ENCODE measurements at places on chromosomes 11 and 22.

DNA sequence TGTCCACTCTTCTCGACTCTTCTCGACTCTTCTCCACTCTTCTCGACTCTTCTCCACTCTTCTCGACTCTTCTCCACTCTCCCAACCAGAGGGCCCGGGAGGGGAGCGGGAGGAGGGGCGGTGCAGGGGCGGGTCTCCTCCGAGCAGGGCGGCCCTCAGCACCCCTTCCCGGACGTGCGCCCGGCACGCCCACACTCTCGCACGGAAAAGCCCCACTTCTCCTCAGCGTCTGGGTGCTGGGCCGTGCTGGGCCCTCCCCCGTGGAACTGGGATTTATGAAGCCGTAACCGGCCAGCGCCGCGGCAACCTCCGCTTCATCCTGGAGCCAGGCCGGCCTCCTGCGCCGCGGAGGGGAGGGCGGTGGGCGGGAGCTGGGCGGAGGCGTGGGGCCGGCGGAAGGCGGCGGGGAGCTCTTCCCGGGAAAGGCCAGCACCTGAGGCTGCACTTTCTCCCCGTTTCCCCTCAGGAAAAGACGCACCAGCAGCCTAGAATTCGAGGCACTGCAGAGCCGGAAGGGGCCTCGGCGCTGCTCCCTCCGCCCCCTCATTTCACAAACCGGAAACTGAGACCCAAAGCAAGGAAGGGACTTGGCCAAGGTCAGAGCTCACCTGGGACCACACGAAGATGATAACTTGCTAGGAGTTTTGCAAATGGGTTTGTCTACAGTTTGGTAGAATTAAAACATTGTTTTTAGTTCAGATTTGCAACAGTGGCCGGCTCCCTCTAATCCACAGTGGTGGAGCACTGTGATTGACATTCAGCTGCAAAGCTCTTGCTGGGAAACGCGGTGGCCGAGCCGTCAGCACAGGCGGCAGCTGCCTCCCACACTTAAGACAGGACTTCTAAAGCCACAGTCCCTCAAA lies 31.6 kb upstream of the JAM3 start:
- DNase-seq, result peak; percentile 41

DNA sequence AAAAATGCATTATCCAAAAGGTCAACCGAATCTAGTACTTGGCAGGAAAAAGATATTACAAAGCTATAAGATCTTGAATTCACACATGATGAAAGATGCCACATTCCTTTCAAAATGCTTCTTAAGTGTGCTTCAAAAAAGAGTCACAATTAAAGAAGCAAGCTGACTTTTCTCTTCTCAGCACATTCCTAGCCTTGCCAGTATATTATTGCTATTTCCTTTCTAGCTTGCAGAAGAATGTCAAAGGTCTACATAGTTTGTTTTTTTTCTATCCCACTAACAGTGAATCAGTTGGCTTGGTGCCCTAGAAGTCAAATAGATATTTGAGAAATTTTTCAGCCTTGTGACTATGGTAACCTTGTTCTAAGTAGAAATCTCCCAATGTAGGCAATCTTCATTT lies 56.8 kb downstream of the GUCY1A2 start:
- no peak for DNase-seq

DNA sequence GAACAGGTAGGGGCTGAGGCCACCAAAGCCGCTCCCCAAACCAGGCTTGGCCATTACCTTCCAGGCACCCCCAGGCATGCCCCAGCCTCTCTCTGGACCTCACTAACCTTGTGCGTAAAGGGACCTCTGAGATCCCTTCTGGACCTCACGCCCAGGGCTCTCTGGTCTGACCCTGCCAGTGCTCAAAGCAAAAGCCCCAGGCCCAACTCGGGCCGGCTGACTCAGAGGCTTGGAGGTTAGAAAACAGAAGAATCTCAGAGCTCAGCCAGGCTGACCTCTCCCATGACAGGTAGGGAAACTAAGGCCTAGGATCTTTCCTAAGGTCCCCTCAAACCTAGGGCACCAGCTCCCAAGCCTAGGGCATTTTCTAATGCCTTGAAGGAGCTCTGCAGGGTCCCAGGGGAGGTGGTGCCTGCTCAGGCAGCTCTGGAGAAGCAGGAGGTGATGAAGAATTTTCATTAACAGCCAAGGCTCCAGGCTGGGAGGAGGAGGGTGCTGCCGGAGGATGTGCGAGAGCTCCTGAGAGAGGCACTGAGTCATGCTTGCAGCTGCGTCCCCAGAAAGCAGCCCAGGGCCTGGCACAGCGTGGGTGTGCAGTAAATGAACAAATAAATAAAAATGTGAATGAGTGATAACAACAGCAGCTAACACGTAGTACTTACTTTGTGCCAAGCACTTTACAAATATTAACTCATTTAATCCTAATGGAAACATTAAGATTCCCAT lies 25.6 kb downstream of the ARRB1 start:
- no peak for DNase-seq

GRCh38 chr11:128324531-128325141 lies 262.7 kb downstream of the ETS1 start:
- DNase-seq, result no peak

GRCh38 chr22:29838599-29838956 lies 504 bp upstream of the ASCC2 start:
- no peak for DNase-seq

DNA sequence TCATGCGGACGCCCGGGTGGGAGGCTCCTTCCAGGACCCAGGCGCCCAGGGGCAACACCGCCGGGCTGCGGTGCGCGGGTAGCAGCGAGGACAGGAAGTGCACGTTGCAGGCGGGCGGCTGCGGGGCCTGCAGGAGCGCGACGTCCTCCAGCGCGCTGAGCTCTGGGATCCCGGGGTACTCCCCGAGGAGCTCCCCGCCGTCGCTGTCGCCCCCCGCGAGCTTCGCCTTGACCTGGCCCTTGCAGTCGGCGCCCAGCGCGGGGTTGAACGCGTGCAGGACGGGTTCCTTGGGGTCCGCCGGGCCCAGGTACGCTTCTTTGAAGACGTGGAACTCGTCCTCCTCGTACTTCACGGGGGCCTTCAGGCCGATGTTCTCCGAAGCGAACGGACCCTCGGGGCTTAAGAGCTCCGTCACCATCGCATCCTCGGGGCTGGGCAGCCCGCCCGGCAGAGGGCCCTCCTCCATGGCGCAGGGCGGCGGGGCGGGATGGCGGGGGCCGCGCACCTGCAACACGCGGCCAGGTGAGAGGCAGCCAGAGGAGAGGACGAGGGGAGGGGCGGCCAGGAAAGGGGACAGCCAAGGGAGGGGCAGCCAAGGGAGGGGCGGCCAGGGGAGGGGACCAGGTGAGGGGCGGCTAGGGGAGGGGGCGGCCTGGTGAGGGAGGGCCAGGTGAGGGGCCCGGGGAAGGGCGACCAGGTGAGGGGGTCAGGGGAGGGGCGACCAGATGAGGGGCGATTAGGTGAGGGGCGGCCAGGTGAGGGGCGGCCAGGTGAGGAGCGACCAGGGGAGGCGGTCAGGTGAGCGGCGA lies 921 bp downstream of the TESMIN start:
- peak; percentile 18 for DNase-seq

DNA sequence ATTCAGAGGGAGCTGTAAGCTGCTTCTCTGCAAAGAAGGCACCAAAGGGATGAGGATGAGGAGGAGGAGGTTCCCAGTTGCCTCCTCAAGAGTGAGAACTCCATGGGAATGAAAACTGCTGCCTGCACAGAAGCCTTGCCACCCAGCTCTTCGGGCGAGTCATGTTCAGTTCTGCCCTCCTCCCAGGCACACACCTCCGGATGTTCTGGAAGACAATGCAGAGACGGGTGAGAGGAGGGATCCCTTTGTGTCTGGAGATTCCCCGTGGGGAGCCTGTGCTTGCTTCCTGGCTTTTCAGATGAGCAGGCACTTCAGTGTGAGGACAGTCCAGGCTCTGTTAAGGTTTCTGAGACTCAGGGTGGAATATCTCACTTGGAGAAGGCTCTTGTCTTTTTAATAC lies 295.6 kb downstream of the DDX10 start:
- no peak for DNase-seq

DNA sequence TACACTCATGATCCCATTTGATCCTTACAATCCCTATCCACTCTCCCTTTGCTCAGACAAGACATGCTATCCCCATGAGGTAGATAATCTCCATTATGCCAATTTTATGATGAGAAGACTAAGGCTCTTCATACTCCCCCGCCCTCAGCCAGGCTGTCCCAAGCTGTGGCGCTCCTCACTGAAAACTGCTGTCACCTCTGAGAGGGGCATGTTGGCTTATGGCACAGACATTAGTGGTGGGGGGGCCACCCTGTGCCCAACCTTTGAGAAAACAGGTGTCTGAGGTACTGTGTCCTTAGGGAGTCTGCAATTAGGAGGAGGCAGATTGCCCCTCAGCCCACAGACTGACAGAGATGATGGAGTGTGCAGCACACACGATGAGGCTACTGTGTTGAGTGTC lies 2.4 kb downstream of the DDTL start:
- no peak for DNase-seq

- DNase-seq, result peak; percentile 31
Observed at GRCh38 chr22:31488988-31489617, 539 bp downstream of the EIF4ENIF1 start.

- DNase-seq, result no peak
Observed at GRCh38 chr22:25598609-25599008, 34.1 kb downstream of the GRK3 start.

GRCh38 chr11:111476956-111477355 lies 35.2 kb downstream of the BTG4 start:
- DNase-seq, result no peak

GRCh38 chr11:3809624-3809928 lies 1.2 kb downstream of the PGAP2 start:
- no peak for DNase-seq

DNA sequence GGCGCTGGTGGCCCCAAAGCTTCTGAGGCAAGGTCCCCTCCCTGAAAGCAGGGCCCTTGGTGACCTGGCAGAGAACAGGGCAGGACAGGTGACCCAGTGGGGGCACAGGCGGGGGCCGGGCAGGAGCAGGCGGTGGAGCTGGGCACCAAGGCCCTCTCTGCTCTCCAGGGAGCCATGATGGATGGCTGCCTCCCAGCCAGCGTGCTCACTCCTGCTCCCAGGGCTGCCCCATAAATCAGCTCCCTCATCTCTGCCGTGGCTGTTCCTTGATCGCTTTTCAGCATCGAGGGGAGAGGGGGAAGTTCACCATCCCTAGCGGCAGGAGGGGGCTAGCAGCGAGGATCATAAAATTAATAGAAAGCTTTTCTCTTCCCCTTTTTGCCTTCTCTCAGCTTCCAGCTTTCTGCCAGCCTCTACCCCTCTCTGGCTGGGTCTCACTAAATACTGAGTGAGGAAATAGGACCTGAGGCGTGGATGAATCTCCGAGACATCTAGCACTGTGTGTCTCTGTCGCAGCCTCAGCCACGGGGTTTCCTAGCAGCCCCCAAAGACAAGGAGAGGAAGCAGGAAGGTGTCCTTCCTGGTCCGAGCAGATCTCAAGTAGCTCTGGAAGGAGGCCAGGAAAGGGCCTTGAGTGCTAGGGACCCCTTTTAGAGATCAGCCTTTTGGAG lies 22.2 kb upstream of the ELFN2 start:
- no peak for DNase-seq

DNA sequence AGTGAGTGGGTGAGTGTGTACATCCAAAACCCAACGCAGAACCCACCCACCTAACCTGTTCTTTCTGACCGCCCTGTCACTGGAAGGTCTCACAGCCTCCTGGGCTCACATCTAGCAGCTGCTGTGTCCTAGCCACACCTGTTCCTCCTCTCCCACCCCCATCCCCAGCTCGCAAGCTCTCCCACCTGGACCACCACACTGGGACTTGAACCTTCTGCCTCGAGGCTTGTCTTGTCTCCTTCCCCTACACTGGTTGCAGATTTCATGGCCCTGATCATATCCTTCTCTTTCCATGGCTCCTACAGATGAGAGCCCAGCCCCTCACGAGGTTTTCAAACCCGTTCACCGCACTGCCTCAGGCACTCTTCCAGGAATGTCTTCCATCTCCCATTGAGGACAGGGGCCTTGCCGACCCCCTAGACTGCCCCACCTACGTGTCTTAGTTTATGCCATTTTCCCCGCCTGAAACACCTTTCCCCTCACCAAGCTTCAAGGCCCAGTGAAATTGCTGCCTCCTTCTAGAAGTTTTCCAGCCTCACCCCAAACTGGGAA lies 6.7 kb downstream of the IFITM10 start:
- DNase-seq, result no peak

- no peak for DNase-seq
Observed at GRCh38 chr11:134815404-134815803, 403.4 kb upstream of the B3GAT1 start.

- DNase-seq, result no peak
Observed at GRCh38 chr11:69152733-69153421, 2.9 kb upstream of the SMIM38 start.

- DNase-seq, result no peak
Observed at GRCh38 chr22:36218648-36219193, 17.1 kb upstream of the APOL4 start.

- DNase-seq, result no peak
Observed at GRCh38 chr11:30573951-30574350, 12.2 kb downstream of the MPPED2 start.

GRCh38 chr11:23569134-23569533 lies 708.9 kb upstream of the CCDC179 start:
- DNase-seq, result no peak

DNA sequence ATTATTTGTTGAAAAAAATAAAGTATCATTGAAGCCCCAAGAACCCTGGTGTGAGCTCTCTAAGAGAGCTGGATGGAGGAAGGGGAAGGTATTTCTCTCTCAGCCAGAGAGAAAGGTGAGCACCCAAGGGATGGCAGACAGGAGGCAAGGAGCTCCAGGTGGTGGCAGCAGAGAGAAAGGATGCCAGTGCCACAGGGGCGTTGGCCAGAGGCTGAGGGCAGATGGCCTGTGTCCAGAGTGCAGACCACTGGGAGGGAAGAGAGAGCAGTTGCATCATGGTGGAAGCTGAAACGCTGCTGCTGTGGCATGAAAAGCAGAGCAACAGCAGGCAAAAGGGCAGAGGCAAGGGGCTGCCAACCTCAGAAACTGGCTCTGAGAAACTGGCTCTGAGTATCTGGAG lies 8.5 kb downstream of the SPON1 start:
- no peak for DNase-seq

DNA sequence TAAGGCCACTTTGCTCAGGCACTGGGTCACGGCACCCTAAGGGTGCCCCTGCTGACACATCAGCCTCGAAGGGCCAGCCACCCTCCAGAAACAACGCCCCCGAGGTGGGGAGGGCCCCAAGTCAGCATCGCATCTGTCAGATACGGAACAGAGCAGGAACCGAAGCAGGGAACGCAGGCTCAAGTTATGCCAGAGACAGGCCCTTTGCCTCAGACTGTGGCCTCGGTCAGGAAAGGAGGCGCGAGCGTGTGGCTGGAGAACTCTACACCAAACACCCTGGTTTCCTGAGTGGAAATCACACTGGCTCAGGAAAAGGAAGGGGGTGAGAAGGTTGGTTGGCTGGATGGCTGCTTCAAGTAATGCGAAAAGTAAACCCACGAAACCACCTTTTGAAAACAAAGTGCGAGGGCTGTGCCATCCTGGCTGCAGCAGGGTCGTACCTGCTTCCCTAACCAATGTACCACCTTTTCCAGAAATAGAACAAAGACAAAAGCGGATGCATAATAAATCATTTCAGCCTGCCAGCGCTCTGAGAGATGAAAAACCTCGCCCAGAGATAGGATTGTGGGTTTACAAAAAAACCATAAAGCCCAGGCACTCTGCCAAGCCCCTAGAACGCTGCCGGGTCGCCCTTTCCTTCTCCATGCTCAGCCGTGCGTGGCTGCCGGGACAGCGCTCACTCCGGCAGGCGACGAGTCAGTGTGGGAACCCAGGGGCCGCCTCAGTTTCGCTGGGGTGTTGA lies 38.6 kb downstream of the TRMU start:
- no peak for DNase-seq

GRCh38 chr11:14746857-14747395 lies 103.3 kb downstream of the PDE3B start:
- no peak for DNase-seq

GRCh38 chr22:23257889-23258825 lies 77.8 kb downstream of the BCR start:
- DNase-seq, result no peak
